ENCODE measurements at places on chromosomes 5 and 9.
A peak's percentile ranks its signal among the peaks of the same experiment; 100 is the strongest.

DNA sequence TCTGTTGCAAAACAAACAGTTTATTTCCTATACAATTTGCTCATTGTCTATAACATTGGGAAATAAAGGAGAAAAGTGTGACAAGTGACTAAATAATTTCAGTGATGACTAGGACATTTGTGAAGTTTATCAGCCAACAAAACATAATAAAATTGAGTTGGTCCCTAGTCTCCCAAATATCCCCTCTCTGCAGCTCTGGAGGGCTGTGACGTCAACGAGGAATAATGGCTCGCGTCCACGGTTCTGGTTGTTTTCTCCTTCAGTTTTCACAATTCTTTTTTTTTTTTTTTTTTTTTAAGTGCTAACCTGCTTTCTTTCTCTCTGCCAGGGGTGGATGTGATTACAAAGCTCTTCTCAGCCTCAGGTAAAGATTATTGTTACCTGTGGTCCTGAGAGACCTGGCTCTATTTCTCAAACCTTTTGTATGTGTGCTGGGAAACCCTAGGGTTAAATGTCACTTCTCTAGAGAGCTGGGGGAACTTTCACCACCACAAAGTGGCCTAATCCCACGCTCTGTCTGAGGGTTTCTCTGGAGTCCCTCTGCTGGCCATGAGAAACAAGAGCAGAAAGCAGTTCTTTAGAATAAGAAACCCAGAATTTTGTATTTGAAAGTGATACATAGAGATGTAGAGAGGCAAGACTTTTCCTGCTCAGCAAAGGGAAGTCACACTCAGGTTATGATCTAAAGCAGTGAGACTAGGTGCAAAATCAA, 36.2 kb upstream of the ANKRD55 start:
- DNase-seq = peak; percentile 9

DNA sequence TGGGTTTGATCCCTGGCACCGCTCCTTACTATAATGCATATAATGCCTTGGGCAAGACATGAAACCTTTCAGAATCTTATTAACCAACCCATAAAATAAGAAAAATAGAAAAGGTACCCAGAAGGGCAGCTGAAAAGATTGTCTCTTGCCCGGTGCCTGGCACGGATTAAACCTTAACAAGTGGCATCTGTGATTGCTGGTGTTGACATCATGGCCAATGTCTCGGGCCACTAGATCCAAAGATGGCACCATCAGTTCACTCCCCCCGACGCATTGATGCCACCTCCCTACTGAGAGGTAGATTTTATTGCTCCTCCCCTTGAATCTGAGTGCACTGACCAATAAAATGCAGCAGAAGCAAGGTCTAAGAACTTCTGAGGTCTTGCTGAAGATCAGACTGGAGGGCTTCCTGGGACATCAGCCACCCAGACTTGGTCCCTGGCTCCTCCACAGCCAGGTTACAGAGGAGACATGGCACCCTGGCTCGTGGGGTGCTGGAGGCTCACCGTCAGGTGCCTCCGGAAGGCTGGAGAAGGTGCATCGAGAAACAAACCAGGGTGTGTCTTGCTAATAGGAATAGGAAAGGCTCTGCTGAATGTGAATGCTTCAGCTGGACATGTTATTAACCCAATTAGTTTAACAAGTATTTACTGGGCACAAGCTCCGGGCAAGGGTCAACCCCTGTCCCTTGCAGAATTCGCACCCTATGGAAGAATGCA, 80.0 kb upstream of the COL5A1 start:
- no peak for DNase-seq

DNA sequence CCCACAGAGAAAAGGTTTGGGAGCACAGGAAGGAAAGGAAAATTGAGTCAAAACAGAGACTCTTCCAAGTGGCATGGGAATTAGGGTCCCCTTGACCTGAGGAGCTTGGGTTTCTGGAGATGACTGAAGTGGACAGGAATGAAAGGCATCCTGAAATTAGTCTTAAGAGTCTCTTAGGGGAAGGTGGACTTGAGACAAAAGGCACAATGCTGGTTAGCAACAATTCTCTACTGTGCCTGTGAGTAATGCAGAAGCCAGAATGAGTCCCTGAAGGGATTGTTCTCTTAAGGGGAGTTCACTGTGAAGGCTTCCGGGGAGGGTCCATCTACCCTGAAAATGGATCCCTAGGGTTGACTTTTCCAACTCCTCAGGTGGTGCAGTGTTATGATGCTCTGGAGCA, 58.4 kb upstream of the FOXE1 start:
- no peak for DNase-seq

- peak; percentile 75 for DNase-seq
Observed at GRCh38 chr9:34777666-34778065, 67.7 kb upstream of the CCL21 start.

DNA sequence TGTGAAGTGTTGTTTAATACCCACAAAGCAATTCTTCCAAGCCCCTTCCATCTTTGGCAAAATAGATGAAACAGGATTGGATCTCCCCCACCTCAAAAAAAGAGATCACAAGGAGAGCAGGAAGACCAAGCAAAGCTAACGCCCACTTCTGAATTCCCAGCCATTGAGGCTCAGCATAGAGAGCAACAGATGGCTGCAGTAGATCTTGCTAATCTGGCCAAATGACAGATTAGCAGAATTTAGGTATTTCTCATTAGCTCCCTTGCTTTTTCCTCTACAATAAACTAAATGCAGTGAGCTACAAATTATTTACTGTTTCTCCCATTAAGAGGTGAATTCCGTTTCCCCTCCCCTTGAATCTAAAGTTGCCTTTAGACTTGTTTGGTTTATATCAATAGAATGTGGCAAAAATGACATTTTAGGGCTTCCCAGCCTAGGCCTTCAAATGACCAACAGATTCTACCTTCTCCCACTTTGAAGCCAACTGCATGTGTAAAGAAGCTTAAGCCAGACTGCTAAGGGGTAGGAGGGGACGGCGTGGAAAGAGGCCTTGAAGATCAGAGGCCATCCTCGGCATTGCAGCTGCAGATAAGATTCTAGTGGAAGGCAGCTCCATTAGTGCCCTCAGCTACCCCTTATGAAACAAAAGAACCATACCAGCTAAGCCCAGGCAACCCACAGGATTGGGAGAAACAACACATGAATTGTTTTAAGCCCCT, 56.8 kb upstream of the CPEB4 start:
- no peak for DNase-seq

DNA sequence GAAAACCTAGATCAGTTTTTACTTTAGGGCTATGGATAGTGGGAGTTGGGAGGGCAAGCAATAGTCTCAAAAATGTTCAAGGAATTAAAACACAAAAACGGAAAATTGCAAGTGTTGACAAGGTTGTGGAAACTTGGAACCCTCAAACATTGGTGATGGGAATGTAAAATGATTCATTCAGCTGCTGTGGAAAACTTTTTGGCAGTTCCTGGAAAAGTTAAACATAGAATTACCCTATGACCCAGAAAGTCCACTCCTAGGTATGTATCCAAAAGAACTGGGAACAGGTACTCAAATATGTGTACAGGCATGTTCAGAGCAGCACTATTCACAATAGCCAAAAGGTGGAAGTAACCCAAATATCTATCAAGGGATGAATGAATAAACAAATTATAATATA, 1.2 kb upstream of the MSANTD3 start:
- no peak for DNase-seq
